Spleen (tissue), 13 donors: ENCODE measurements at places on chromosomes 1 and 21.

GRCh38 chr1:207055386-207056001, 2.4 kb downstream of the PFKFB2 start:
- H3K27ac ChIP-seq, result peak overlapping the region; percentile 97
- peaks cover 8% of the 10 kb centered on the region for H3K36me3 ChIP-seq
- DNase-seq, result no peak
- H3K4me1 ChIP-seq, result peaks cover 53% of the 10 kb centered on the region
- no peak overlapping the region for H3K4me3 ChIP-seq

- H3K27me3 ChIP-seq, result no peaks in the 10 kb centered on the region
- peaks cover 97% of the 10 kb centered on the region for H3K36me3 ChIP-seq
These were observed 31.3 kb downstream of the XKR8 start for GRCh38 chr1:27990920-27991537.

DNA sequence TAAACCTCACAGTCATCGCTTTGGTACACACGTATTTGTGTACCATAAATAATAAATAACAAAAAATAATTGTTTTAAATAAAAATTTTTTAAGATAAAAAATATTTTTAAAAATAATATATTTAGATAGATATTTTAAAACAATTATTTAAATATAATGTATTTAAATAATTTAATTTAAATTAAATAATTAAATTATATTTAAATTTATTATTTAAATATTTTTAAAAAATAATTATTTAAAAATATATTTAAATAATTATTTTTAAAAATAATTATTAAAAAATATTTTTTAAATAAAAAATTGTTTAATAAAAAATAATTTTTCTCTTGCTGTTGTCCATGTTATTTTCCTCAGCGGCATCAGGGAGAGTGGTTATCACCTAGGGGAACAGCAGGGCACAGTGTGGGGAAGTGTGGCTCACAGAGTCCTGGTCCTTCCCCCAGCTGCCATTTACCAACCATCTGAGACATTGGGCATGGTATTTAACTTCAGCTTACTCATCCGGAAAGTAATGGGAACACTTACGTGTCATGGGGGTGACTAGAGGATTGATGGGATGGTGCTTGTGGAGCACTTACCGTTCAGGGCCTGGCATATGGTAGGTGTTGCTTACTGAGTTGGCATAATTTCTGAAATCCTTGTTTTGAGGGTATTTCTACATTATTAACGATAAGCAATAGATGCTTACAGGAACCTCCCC, 92.9 kb upstream of the TSPAN2 start:
- no peaks in the 10 kb centered on the region for H3K4me1 ChIP-seq
- no peaks in the 10 kb centered on the region for H3K36me3 ChIP-seq
- no peak overlapping the region for H3K27ac ChIP-seq
- DNase-seq, result no peak
- no peaks in the 10 kb centered on the region for H3K27me3 ChIP-seq

DNA sequence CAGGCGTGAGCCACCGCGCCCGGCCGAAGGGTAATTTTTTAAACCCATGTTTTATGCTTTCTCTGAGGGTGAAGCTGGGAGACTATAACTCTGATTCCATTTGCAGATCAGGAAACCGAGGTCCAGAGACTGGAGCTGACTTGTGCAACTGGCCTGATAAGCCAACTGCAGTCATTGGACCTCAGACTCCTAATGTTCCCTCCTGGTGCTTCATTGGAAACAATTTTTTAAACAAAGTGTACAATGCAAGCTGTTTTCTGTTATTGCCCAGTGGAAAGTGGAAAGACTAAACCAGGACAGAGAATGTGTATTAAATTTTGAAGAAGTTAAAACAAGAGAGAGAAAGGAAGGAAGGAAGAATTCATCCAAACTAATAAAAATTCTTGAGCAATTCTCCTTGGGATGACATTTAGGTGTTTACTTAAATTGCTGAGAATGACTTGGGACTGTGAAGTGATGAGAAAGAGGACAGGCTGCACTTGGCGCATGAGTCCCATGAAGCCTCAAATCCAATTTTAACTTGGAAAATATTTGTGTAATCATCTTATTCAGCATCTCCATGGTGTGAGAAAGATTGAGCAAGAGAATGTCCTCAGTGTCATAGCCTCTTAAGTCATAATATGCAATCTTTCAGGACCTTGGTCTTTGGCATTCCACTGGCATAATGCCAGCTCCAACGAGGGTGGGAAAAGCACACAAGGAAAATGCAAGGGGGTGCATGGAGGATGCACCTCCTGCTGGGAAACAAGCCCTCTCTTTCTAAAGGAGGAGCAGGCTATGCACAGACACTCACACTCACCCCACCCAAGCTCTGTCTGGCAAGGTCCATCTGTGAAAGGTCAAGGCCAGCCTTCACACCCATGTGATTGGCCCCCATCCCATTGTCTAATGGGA, 342.0 kb downstream of the SIPA1L2 start:
- no peaks in the 10 kb centered on the region for H3K27me3 ChIP-seq
- no peaks in the 10 kb centered on the region for H3K36me3 ChIP-seq
- DNase-seq, result no peak
- no peak overlapping the region for H3K27ac ChIP-seq

- no peaks in the 10 kb centered on the region for H3K36me3 ChIP-seq
- no peaks in the 10 kb centered on the region for H3K4me1 ChIP-seq
- H3K27ac ChIP-seq, result no peak overlapping the region
- no peak for DNase-seq
- H3K27me3 ChIP-seq, result no peaks in the 10 kb centered on the region
These were observed 5.9 kb downstream of the SLC2A7 start for GRCh38 chr1:9020305-9020704.

GRCh38 chr1:1032424-1032823, 12.5 kb downstream of the AGRN start:
- no peaks in the 10 kb centered on the region for H3K36me3 ChIP-seq
- no peak overlapping the region for H3K27ac ChIP-seq
- peaks cover 51% of the 10 kb centered on the region for H3K27me3 ChIP-seq
